ENCODE measurements at places on chromosomes 5 and 9.

DNA sequence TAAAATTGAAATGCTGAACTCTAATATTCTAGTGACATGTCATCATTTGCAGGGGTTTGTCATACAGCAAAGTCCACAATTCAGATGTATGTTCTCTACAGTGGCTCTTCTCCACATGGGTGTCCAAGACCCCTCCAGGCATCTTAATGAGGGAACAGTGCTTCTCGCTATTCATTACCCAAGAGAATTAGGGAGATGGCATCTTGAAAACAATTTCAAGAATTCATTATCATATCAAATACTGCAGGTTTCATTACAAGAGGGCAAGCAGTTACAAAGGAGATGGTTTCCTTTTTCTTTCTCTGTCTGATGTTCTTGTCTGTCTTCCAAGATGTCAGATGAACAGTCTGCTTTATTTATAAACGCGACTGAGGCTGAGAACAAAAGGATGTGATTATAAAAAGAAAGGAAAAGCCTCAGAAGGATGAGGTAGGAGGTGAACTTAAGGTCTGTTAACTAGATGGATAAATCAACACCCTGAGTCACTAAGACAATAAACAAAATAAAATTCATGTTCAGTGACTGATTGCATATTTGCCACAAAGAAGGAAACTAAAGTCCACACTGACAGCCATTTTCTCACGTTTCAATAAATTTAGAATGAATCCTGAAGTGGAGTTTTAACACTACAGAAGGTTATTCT, 326.7 kb upstream of the EFNA5 start:
- DNase-seq: no peak

DNA sequence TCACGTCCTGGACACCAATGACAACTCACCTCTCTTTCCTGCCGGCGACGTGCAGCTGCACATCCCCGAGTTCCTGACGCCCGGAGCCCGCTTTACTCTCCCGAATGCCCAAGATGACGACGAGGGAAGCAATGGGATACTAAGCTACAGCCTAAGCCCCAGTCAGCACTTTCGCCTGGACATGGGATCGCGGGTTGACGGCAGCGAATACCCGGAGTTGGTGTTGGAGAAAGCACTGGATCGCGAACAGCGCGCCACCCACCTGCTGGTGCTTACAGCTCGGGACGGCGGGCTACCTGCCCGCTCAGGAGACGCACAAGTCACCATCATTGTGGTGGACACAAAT, 1.1 kb downstream of the PCDHAC1 start:
- no peak for DNase-seq

DNA sequence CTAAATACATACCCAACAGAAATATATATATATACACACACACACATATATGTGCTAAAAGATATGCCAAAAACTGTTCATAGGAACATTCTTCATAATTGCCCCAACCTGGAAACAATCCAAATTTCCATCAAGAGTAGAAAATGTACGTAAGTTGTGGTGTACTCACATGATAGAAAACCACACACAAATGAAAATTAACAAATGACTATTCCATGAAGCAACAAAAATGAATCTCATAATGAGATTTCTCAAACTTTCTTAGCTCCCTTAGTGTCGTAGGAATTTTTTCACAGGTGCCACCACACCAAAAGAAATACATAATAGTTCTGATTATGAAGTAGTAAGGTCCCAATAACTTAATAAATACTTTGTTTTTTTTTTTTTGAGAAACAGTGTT, 7.8 kb downstream of the ATP10B start:
- no peak for DNase-seq

DNA sequence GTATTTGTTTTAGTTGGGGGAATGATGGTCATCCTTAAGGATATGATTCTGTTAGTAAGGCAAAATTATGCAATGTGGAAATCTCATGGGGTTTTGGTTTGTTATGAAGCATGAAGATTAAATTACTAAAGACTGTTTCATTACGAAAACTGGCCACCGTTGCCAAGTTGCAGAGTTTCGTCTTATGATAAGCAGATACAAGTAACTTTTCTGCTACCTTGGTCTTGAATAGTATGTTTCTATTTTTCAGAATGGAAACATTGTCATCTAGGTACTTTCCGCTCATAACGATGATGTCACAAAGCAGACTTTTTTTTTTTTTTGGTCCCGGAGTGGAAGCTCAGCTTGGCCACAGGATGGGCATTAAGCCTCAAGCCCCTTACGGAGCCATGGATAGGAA, 4.2 kb downstream of the CCNI2 start:
- DNase-seq: no peak

DNA sequence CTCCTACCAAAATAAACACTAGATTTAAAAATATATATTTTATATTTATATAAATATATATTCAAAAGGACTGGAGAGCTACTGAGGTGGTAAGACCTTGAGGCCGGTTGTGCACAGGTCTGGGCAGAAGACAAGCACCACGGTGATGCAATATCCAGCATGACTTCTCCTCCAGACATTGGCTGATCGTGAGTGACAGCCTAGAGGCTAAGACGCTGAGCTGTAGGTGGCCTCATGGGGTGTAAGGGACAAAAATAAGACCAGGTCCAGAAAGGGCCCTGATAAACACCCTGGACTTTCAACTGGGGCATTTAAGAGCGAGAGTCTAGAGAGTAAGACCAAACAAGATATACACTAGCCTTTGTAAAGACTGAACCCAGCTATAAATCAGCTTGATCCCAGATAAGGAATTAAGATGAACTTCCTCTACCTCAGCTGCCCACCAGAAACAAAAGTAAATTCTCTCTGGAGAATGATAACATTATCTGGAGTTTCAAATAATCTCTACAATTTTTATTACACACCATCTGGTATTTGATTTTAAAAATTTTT, 14.2 kb upstream of the C5orf47 start:
- no peak for DNase-seq

DNA sequence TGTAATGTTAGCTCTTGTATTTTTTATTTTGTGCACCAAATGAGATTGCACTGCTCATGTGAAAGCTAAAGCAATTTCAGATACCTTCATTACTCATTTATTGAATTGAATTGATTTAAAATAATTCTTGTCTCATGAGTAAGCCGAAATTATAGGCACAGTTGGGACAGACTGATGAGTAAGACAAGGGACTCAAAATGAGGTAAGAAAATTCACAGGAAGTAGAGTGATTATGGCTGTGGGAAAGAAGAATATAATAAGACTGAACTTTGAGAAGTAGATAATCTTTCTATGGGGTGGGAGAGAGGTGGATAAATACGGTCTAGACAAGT, 51.1 kb downstream of the NUDT12 start:
- no peak for DNase-seq

- DNase-seq: no peak
These were observed 109.8 kb upstream of the ST8SIA4 start for GRCh38 chr5:101012880-101013279.

- no peak for DNase-seq
These were observed 24.6 kb downstream of the NDUFA8 start for GRCh38 chr9:122134822-122135528.

- DNase-seq: no peak
These were observed 214.3 kb downstream of the ARRDC3 start for GRCh38 chr5:91168859-91169258.

GRCh38 chr9:111360881-111361280, 30.9 kb upstream of the OR2K2 start:
- DNase-seq: no peak

- peak; percentile 78 for DNase-seq
These were observed 241.4 kb downstream of the DRD1 start for GRCh38 chr5:175202463-175203068.

GRCh38 chr5:115184770-115185169, 15.1 kb upstream of the TRIM36 start:
- no peak for DNase-seq

All from urothelium cell line (cell line).